ENCODE measurements at places on chromosomes 11 and 22.

DNA sequence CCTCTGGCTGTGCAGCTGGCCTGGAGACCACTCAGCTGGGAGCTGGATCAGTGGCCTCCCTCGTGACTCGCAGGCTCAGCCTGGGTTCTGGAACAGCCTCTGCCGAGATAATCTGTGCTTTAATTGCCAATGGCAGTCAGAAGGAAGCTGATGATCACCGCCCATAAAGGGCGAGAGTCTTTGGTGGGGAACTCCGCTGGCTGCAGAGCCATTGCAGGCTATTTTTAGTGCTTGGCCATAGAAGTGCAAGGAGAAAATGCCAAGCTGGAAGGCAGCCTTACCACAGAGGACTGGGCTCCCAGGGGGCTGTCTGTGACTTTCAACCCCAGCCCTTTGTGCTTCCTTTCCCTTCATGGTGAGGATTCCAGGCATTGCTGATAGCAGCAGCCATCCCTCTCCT, 62.2 kb upstream of the TENM4 start:
- DNase-seq, result no peak

GRCh38 chr11:42410251-42410955, 901.4 kb upstream of the API5 start:
- no peak for DNase-seq

DNA sequence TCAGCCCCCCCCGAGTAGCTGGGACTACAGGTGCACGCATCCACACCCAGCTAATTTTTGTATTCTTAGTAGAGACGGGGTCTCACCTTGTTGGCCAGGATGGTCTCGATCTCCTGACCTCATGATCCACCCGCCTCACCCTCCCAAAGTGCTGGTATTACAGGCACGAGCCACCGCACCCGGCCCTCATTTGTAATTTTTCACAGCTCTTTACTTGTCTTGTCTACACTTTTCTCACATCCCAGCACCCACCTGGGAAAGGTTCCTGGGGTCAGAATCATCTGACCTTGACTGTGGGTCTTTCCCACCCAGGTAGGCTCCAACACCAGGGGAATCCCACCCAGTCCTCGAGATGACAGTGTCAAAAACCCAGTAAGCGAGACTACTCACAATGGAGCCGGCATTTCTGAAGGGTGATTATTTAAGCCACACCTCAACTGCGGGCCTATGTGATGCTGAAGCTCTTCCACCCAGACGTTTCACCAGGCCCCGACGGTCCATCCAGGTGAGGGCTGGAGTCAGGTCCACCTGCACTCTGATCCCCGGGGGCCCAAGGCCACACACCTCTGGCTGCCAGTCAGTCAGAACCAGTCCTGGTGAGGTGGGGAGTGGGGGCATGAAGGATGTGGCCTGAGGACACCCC, 23.4 kb downstream of the CELSR1 start:
- no peak for DNase-seq

GRCh38 chr11:118689852-118690552, 10.6 kb upstream of the TREH start:
- peak; percentile 88 for DNase-seq

DNA sequence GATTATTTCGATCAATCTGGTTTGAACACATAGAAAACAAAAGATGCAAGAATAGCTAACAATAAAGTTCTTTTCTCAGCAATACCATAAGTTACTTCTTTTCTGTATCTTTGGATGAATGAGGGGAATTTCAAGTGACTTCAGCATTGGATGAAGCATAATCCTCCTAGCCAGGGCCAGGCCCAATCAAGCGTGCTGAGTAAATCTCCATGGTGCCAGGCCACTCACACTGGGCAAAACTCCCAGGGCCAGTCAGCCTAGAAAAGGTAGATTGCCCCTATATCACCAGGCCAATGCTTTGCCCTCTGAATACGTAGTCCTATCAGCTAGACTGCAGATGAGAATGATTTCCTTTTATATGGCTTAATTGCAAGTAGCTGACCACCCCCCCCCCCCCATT, 6.0 kb downstream of the CNTF start:
- no peak for DNase-seq

- no peak for DNase-seq
These were observed 1020.5 kb downstream of the BRD1 start for GRCh38 chr22:48807155-48807554.

DNA sequence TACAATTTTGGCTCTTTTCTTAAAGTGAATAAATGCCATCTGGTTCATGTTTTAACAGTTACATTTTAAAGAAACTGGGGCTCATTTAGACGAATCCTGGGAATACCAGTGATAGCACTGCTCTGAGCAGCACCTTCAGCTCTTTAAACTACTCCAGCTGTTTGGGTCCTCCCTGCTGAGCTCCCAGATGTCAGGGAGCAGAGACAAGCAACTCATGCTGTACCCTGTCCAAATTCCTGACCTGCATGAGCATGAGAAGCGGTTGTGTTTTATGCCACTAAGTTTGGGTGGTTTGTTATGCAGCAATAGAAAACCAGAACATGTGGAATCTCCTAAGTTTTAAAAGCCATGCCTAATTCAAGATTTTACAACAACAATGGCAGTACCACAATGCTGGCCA, 90.0 kb downstream of the FDX1 start:
- DNase-seq, result no peak

DNA sequence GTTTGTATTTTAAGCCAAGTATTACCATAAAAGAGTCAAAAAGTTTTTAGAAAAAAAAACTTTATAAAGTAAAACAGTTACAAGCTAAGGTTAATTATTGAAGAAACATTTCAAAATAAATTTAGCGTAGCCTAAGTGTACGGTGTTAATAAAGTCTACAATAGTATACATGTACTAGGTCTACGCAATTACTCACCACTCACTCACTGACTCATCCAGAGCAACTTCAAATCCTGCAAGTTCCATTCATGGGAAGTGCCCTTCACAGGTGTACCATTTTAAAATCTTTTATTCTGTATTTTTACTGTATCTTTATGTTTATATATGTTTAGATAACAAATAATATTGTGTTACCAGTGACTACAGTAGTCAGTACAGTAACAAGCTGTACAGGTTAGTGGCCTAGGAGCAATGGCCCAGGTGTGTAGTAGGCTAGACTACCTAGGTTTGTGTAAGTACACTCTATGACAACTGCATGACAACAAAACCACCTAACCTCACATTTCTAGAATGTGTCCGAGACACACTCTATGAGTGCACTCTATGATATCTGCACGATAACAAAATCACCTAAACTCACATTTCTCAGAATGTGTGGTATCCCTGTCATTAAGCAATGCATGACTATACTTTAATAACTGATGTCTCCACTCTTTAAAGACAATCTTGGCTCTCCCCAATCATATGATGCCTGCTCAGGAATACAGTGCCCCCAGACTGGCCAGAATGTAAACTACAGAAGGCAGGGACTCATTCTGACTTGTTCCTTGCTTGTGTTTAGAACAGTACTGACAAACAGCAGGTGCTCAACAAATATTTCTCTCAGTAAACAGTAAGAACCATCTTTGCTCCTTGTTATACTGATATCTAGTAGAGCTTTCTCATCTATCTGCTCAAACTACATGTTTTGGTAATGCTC, 21.2 kb downstream of the KMT5B start:
- DNase-seq, result no peak

GRCh38 chr22:35446365-35446764, 46.4 kb downstream of the MCM5 start:
- DNase-seq, result no peak

- no peak for DNase-seq
These were observed 17.1 kb downstream of the GRAP2 start for GRCh38 chr22:39917776-39918495.

- no peak for DNase-seq
These were observed 20.8 kb upstream of the IL18BP start for GRCh38 chr11:71977743-71978418.

GRCh38 chr11:889687-890475, 20.7 kb downstream of the CHID1 start:
- DNase-seq, result no peak

DNA sequence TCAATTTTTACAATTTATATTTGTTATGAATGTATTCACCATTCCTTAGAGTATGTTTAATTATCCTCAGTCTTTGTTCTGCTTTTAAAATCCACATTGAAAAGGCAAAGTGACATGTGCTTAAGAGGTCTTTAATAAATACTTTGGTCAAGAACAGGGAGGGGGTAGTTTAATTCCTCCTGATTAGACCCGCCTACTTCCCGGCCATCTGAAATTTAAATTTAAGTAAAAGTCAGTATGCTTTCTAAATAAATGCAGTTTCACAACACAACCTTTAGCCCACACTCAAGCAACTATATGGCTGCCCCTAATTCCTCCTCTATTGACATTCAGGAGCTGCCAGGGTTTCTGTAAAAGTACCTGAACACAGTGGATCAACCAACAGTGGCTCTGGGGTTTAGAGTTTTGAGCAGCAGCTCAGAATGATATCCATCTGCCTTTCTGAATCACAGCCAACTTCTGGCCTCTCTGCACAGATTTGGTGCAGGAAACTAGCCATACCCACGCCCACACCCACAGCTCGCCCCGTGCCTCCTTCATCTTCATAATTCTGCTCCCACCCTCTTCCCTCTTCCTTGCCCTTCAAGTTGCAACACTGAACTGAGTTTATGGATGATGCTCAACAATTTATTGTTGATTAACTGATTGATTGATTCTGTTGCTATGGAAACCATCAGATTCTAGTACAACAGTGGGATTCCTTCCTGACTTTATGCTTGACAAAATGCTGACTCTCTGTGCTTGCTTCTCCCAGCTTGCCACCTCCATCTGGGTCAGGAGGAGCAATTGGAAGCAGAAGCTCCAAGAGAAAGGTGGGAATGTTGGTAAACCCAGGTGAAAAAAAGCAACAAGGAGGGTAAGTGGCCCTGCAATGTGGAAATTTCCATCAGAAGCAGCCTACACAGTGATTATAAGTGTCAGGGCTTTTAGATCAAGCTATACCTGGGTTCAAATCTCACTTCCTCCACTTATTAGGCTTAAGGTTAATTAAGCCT, 70.8 kb downstream of the PANX1 start:
- DNase-seq, result no peak

DNA sequence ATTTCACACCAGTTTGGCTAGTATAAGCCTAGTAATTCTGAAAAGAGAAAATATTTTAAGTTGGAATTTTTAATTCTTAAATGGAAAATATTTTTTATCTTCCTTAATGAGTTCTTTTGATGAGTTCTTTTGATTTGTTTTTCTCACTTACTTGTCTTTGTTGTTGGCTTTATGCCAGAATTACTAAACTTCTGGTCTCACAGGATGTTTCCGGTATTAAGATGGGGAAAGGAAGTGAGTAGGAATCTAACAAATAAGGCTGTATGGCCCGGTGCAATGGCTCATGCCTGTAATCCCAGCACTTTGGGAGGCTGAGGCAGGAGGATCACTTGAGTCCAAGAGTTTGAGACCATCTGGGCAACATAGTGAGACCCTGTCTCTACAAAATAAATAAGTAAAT, 106.4 kb downstream of the ARHGAP42 start:
- no peak for DNase-seq

DNA sequence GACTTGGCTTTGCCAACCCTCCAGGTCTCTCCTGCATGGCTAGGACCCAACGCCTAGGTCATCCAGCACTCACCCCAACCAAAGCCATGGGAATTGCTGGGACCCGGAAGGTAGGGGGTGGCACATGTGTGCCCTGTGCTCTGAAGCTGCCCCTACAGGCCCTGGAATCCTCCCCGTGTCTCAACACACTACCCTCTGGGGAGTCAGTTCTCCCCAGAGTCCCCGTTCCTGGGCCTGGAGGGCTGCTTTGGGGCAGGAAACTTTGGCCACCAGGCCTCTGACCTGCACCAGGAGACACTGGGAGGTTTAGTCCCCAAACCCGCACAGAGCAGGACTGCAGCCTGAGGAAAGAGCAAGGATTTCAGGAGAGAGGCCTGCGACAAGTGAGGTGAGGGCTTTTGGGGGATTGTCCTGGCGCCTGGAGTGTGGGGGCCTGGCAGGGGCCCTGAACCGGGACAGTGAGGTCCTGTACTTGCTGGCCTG, 495 bp upstream of the IFITM1 start:
- DNase-seq, result no peak

- peak; percentile 59 for DNase-seq
These were observed 100.5 kb downstream of the ZBTB16 start for GRCh38 chr11:114159802-114160632.

DNA sequence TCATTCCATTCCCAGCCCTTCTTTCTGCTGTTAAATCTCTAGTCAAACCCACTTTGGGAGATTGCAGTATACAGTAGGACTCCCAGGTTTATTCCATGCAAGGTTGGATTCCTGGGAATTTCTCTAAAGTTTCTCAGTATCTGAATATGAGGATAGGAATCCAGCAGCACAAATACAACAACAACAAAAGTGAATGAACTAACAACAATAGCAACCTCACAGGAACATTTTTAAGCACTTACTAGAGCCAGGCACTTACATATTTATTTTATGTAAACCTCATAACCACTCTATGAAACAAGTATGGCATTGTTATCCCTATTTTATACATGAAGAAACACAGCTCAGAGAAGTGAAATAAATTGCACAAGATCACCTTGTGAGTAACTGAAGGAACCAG, 1.9 kb downstream of the MMP7 start:
- DNase-seq, result no peak

- DNase-seq, result no peak
These were observed 124.7 kb upstream of the APOA1 start for GRCh38 chr11:116962108-116962507.

GRCh38 chr22:42866100-42866499, 9.0 kb upstream of the ARFGAP3 start:
- no peak for DNase-seq

DNA sequence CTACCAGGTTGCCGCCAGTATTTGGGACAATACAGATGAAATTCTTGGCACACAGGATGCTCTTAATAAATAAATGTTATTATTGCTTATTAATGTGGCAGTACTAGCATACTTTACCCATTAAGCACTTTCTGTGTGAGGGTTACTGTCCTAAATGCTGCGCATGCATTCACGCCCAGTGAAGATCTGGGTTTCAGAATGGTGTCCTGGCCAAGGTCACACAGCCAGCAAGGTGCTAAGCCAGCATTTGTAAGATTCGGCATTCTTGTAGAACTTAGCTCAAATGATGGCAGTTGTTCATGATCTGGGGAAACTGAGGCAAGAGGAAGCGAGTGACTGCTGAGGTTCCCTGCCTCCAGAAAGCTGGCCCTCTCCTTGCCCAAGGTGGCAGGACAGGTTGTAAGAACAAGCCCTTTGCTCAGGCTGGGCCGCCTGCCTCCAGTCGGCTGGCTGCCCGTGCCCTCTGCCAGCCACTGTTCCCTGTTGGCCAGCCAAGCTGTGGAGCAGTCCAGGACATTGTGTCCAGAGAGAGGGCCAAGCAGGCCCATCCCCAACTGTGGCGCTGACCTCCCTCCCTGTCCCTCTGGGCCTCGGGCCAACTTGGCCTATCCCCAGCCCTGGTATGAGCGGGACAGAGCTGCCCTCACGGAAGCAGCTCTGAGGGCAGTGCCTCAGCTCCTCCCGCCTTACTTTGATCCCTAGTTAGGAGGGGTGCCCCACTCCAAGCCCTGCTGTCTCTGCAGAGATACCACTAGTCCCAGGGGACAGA, 28.8 kb downstream of the TOB2 start:
- DNase-seq, result no peak

- DNase-seq, result no peak
These were observed 85.4 kb downstream of the MTNR1B start for GRCh38 chr11:93054881-93055280.

GRCh38 chr11:79520086-79520485, 79.3 kb upstream of the TENM4 start:
- no peak for DNase-seq
